Heart right ventricle (tissue), 16 donors: ENCODE measurements at places on chromosomes 6 and 20.

- no peaks in the 10 kb centered on the region for H3K36me3 ChIP-seq
- no peaks in the 10 kb centered on the region for H3K4me1 ChIP-seq
- H3K4me3 ChIP-seq = no peak overlapping the region
- H3K27me3 ChIP-seq = no peaks in the 10 kb centered on the region
These were observed 409.9 kb upstream of the MARCKS start for GRCh38 chr6:113447088-113447831.

- H3K27ac ChIP-seq = no peak overlapping the region
- DNase-seq = peak; percentile 16
- H3K36me3 ChIP-seq = no peaks in the 10 kb centered on the region
- H3K4me3 ChIP-seq = no peak overlapping the region
- H3K4me1 ChIP-seq = no peaks in the 10 kb centered on the region
These were observed 10.2 kb upstream of the CST5 start for GRCh38 chr20:23889775-23890187.

DNA sequence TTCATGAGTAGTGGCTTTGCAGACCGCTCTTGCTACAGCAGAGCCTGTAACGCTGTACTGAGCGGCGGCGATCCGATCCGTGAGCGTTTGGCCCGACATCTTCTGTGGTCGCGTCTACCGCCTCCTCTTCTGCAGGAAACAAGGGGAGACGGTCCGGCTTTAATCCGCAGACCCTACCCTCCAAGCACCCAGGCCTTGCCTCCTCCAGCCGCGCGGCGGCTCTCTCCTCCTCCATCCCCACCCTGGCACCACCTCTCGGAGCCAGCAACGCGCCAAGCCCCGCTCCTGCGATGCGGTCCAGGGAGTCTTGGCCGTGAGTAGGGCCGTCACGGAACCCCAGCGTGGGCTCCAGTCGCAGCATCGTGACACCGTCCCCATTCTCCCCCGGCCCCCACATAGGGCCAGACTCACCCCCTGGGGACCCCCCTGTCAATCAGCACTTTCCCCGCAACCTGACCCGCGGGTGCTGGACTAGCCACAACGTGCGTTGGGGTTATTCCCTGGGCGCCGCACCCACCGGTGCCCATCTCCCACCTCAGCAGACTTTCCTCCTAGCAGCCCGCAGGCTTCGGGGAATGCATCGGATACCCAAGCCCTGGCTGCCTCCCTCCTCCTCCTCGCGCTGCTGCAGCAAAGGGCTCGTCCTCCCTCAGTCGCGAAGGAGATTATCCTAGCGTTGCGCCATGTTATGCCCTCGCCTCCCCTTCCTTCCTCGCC, 914 bp downstream of the SNAP91 start:
- H3K4me1 ChIP-seq = peaks cover 2% of the 10 kb centered on the region
- peaks cover 72% of the 10 kb centered on the region for H3K27me3 ChIP-seq
- peak overlapping the region; percentile 44 for H3K4me3 ChIP-seq
- peak overlapping the region; percentile 10 for H3K27ac ChIP-seq

DNA sequence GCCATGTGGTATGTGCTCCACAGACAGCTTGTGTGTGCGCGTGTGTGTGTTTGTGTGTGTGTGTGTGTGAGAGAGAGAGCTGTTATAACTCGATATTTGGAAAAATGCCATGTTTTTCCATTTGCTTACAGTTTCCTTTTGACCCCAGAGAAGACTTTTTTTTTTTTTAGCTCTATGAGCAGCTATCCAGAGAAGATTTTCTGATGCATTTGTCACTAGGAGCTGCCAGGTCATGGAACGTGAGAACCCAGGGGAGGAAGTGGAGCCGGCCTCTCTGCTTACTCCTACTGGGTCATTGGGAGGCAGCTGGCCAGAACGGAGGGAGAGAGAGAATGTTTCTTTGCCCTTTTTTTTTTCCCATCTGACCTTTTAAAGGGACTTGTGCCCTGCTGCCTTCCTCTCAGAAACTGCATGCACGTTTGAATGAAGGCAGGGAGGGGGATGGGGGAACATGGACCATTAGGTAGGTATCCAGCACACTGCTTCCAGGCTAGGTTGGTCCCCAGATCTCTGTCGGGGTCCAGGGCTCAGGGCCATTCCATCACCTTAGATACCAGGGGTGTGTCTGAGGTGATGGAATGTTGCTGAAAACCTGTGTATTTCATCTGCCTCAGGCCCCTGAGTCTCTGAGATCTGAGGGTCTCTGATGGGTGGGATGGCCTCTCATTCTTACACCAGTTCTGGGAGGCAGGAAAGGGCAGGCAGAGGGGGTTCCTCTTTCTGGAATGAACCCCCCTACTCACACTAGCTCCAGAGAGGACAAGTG, 11.2 kb upstream of the MRPS18A start:
- no peak overlapping the region for H3K4me3 ChIP-seq
- DNase-seq = peak; percentile 67
- H3K27ac ChIP-seq = no peak overlapping the region
- no peaks in the 10 kb centered on the region for H3K27me3 ChIP-seq
- H3K4me1 ChIP-seq = peaks cover 77% of the 10 kb centered on the region
- no peaks in the 10 kb centered on the region for H3K36me3 ChIP-seq

- peak; percentile 13 for DNase-seq
- peaks cover 21% of the 10 kb centered on the region for H3K4me1 ChIP-seq
- H3K27ac ChIP-seq = peak within 1 kb of the TSS; percentile 81
- H3K27me3 ChIP-seq = no peaks in the 10 kb centered on the region
- no peaks in the 10 kb centered on the region for H3K36me3 ChIP-seq
These were observed at the start of gene SYNE1 for GRCh38 chr6:152637296-152638047. Gene SYNE1 (minus strand): TSS chr6:152637362. CDS start chr6:152628331, 9,031 bp downstream.

- no peak for DNase-seq
- no peak overlapping the region for H3K4me3 ChIP-seq
- H3K36me3 ChIP-seq = peaks cover 5% of the 10 kb centered on the region
- H3K4me1 ChIP-seq = no peaks in the 10 kb centered on the region
These were observed 11.0 kb downstream of the GFRA4 start for GRCh38 chr20:3652221-3652620.

DNA sequence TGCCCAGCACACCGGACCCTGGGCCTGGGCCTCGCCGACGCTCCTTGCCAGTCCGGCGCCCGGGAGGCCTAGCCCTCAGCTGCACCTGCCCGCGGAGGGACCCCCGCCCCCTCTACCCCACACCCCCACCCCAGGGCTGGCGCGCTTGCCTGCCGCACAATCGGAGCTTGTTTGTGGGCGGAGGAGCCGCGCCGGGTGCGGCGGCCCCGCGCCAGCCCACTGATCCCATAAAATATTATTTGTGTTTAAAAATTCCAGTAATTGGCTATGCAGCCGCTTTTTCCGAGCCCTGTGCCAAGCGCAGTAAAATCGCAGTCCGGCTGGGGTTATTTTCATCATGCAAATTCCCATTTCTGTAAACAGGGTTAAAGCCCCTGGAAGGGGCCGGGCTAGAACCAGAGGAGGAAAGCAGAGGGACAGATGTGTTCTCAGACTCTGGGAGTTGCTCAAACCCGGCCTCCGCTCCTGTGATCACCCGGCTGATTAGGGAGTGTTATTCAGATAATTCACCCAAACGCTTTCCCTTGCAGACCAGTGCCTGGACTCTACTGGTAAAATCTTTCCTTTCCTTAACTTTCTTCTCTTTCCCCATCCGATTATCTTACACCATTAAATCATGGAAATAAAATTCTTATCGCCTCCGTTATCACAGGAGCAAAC, 93.1 kb downstream of the NCR2 start:
- DNase-seq = peak; percentile 42
- peaks cover 64% of the 10 kb centered on the region for H3K27me3 ChIP-seq
- H3K36me3 ChIP-seq = no peaks in the 10 kb centered on the region
- H3K27ac ChIP-seq = peak overlapping the region; percentile 82
- peak overlapping the region; percentile 45 for H3K4me3 ChIP-seq
- H3K4me1 ChIP-seq = peaks cover 30% of the 10 kb centered on the region

- no peak for DNase-seq
- no peak overlapping the region for H3K4me3 ChIP-seq
- no peaks in the 10 kb centered on the region for H3K27me3 ChIP-seq
- peaks cover 41% of the 10 kb centered on the region for H3K4me1 ChIP-seq
These were observed 6.6 kb downstream of the TM9SF4 start for GRCh38 chr20:32116079-32116521.

GRCh38 chr6:121161886-121162285, 172.4 kb downstream of the TBC1D32 start:
- H3K4me3 ChIP-seq = no peak overlapping the region
- peaks cover 6% of the 10 kb centered on the region for H3K36me3 ChIP-seq
- no peak for DNase-seq
- H3K4me1 ChIP-seq = no peaks in the 10 kb centered on the region

DNA sequence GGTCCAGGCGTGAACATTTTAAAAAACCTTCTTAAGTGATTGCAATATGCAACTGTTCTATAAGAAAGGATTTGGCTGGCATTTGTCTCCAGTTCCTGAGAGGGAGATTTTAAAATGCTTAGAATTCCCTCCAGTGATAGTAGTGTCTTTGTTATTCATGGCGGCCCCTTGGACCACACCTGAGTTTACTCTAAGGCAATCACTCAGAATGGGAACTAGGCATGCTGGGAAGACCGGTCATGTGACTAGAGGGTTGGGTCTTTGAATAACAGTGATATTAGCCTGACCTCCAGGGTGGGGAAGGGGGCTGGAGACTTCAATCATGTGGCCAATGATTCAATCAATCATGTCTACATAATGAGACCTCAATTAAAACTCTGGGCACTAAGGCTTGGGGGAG, 50.7 kb upstream of the UTRN start:
- no peaks in the 10 kb centered on the region for H3K27me3 ChIP-seq
- peaks cover 23% of the 10 kb centered on the region for H3K4me1 ChIP-seq
- no peak overlapping the region for H3K27ac ChIP-seq
- no peaks in the 10 kb centered on the region for H3K36me3 ChIP-seq
- no peak overlapping the region for H3K4me3 ChIP-seq

DNA sequence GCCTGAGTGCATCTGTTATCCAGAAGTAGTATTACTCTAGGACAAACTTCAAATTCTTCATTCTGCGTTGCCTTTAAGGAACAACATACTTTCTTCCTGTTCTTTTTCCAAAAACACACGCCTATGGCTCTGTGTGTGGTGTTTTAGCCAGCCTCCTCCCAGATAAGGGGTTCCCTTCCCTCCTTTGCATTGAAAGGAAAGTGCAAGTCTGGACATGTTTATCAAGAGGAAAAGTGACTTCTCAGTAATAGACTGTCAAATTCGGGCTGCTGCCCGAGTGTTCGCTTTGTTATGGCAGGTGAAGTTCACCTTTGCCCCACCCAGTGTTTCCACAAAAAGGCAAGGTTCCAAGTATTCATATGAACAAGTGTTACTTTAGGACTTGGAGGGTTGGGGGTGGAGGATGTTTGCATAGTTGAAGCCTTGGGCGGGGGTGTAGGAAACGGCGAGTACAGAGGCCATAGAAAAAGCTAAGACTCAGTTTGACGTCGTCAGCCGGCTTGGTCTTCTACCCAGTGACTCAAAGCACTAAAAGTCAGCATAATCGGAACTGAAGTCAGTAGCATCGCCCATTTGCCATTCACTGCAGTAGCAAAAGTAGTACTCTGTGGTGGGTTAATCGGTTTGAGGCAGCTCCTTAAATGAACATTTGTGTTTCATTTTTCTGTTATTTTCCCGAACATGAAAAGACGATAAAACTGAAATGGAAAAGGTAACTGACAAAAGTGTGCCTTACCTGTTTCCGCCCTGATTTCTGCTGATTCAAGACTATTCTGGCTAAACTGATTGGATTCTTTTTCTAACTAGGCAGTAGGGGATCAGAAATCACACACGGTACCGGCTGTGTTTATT, 12.5 kb downstream of the PRDM1 start:
- H3K27ac ChIP-seq = peak overlapping the region; percentile 87
- peaks cover 59% of the 10 kb centered on the region for H3K4me1 ChIP-seq
- peaks cover 71% of the 10 kb centered on the region for H3K27me3 ChIP-seq
- peak; percentile 50 for DNase-seq

DNA sequence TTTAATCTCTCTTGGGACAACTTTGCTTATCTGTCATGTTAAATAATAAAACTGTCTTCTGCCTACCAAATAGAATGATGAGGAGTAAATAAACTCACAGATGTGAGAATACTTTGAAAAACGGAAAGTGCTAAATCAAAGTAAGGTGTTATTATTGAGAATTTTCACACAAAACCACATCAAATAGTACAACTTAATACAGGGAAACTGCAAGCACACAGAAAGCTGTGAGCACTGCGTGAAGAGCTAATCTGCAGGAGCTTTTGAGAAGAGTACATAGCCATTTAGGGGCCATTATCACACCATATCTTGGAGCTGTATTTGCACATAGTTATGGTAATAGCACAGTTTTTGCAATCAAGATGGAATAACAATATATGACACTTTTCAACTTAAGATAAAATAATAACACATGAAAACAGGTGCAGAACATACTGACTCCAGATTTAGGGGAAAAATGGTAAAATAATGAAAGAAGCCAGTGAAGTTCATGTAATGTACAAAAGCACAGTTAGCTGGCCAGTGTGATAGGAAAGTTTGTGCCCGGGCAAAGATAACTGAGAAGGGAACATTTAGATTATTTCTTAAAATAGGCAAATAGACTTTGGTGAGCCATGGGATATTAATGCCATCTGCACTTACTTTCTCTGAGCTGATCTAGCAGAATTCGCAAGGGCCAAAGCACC, 398.5 kb upstream of the PLCB4 start:
- no peak overlapping the region for H3K27ac ChIP-seq
- DNase-seq = no peak

GRCh38 chr20:58797371-58798338, 53.0 kb downstream of the GNAS-AS1 start:
- no peak overlapping the region for H3K27ac ChIP-seq
- no peaks in the 10 kb centered on the region for H3K4me1 ChIP-seq
- H3K27me3 ChIP-seq = peaks cover 62% of the 10 kb centered on the region
- DNase-seq = no peak

DNA sequence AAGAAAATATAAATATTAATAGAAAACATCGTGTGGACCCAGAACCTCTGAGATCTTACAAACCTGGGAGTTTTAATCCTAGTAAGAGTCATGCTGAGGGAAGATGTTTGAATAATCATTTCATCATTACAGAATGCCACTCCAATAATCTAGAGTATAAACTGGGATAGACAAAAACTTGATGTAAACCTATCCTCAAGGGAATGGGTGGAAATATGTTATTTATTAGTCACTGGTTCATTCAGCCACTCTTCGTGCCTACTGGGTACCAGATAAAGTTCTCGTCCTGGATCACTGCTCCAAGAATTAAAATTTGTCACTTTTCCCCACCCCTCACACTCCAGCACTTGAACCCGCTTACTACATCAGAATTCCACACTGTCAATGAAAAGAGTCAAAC, 7.7 kb downstream of the HLA-B start:
- peaks cover 16% of the 10 kb centered on the region for H3K4me1 ChIP-seq
- no peak overlapping the region for H3K4me3 ChIP-seq
